ENCODE measurements at places on chromosomes 7 and 10.
A peak's percentile ranks its signal among the peaks of the same experiment; 100 is the strongest.

DNA sequence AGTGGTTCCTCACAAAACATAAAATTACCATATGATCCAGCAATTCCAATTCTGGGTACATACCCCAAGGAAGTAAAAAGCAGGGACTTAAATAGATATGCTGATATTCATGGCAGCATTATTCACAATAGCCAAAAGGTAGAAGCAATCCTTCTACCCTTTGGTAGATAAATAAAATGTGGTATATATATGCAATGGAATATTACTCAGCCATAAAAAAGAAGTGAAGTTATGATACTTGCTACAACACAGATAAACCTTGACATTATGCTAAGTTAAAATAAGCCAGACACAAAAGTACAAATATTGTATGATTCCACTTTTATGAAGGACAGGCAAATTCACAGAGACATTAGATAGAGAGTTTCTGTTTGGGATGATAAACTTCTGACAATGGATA, 13.3 kb downstream of the JMJD1C start:
- DNase-seq: no peak

GRCh38 chr7:126723966-126724544, 528.7 kb downstream of the GRM8 start:
- DNase-seq: no peak

DNA sequence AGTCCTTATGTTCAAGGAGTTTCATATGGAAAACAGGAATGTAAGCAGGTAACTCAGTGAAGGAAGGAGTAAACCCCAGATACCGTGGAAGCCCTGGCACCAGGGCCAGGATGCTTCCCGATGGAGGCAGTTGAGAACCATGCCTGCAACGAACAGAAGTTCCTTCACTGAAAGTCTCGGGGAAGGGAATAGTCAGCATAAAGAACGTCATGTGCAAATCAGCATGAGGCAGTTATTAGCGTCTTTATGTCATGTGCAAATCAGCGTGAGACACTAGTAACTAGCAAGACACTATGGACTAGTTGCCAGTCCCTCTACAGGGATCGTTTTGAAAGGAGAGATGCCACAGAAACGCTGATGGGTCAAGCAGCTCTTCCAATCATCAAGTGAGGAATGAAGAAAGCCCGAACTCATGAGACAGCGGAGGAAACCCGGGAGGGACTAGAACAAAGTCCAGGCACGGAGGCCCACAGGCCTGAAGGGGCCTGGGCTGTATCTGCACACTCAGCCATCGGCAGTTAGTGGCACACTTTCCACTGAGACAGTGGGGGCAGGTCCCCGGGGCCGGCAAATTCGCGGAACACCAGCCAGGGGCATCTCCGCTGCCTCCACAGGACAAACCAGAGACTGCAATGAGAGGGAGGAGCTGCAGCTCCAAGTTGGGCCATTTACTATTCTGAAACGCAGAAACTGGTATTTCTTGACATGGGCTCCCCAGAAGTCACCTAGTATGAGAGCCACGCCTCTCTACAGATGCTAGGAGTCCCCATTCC, 109.6 kb downstream of the SFMBT2 start:
- DNase-seq: no peak

DNA sequence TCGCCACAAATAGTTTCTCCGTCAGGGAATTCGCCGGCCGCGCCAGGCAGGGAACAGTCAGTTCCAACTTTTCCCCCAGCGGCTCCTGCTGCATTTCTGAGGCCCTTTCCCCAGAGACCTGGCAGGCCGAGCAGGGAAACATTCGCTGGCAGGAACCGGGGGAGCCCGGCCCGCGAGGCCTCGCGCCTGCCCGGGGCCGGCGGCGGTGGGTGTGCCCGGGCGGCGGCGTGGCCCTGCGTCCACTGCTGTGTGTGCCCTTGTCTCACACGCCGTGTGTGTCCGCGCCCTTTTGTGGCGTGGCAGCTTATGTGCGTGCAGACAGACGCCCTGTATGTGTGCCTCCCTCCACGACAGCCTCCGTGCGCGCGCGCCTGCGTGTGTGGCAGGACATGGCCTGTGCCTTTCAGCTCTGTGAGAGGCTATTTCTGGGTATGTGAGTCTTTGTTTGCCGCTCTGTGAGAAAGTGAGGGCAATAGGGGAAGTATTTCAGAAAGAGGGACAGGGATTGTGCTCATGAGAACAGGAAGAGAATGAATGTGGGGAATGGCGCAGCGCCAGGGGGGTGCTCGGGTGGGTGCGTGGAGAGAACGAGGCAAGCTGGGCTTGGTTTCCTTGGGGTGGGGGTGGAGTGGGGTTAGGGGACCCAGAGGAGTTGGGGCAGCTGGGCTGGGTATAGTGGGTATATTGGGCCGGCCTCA, 689 bp upstream of the SMARCD3 start:
- peak; percentile 36 for DNase-seq

GRCh38 chr10:52940921-52941320, 168.3 kb upstream of the MBL2 start:
- DNase-seq: no peak

DNA sequence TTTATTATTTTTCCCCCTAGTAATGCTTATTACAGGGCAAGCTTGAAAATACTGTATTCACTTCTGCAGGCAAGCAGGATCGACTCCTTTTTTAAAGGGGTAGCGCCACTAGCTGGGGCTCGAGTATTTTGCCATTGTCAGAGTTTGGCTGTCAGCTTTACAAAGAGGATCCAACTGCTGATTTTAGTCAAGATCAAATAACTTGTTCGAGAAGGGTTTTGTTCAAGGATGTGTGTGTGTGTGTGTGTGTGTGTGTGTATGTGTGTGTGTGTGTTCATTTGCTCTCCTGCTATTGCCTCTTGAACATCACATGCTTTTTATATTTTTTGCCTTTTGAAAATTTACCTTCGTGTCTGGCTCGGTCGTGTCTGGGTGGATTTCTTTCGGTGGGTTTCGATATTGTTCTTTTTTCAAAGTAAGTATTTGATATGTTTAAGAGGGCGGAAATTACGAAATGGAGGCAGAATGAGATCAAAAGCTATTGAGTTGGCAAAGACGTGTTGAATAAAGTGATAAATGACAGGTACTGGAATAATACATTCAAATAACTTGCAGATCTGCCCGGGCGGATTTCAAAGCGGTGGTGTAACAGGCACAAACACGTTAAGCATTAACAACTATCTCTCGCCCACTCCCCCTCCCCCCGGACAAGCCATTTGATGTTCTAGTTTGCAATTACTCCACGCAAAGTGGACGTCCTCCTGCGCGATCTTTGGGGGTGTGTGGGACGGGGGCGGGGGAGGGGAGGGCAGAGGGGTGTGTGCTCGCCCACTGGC, 1.1 kb downstream of the ARID5B start:
- no peak for DNase-seq

DNA sequence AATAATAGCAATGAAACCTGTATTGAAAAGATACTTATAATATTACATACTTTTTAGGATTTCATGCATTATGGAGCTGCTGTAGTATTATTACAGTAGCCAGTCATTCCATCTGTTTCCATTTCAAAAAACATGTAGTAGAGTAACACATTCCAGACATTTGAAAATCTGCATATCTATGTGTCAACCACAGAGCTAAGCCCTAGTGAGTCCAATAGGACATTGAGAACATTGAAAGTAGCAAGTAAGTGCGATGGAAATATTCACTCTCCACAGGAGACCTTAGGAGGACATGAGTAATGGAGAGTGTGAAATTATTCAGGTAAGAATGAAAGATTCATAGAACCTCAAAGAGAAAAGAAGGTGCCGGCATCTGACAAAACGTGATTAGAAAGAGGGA, 15.3 kb downstream of the NSMCE4A start:
- no peak for DNase-seq

GRCh38 chr10:89029785-89030437, 39.3 kb downstream of the FAS start:
- peak; percentile 30 for DNase-seq

DNA sequence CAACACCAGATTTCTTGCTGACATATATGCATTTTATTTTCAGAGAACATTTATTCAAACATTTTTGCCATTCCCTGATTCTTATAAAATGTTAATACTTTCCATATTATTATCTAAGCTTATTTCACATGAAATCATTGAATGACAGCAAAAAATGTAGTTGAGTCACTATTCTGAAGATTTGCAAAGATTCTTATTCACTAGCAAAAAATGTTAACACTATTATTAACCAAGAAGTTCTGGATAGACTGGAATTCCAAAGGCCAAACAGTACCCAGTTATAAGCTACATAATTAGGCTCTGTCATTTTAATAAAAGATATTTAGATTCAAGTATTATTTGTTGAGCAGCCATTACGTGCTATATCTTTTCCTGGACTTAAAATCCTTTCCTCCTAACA, 4.3 kb downstream of the GSTO2 start:
- no peak for DNase-seq

DNA sequence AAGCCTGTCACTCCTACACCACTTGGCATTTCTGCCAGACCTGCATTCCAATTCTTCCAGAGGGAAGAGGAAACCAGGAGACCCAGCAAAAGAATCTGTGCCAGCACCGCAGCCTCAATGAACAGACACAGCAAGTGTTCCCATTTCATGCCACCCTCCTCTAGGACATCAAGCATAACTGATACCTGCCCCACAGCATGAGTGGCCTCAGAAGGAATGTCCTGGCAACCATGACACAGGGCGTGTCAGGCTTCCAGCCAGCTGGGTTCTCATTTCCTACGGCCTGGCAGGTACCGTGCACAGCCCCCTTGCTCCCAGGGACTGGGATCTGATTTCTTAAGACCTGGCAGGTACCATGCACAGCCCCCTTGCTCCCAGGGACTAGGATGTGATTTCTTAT, 7.8 kb downstream of the MAD1L1 start:
- no peak for DNase-seq

- DNase-seq: no peak
Measured at GRCh38 chr10:89744026-89744425, 42.6 kb downstream of the KIF20B start.

- no peak for DNase-seq
Measured at GRCh38 chr7:24732646-24733413, 24.4 kb downstream of the GSDME start.

DNA sequence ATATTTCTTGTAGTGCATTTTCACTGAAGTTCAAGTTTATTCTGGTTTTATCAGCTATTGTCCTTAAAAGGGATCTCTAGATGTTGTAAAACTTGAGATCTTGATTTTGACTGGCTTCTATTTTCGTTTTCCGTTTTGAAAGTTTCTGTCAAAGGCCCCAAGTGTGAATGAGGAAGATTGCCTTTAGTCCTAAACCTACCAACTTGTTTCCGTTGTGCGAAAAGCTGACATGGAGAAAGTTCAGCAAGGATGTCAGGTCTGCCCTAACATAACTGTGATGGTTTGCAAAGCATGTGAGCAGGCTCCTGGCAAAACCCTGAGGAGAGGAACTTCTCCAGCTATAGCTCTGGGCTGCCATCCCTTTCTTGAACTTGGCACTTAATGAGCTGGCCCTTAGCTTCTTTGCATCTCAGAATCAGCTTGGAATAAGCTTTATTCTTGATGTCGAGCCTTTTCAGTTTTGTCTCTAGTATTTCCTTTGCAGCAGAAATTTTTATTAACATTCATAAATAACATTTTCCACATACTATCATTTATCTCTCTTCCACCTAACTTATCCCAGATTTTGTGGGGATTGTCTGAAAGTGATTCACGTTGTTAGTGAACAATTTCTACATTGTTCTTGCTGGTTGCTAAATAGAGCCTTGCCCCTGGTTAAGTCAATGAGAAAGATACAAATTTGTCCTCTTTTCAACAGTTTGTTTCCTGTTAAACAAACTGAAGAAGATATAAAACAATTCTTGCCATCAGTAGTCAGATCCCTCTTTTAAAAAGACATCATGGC, 559.4 kb downstream of the SUGCT start:
- peak; percentile 48 for DNase-seq

DNA sequence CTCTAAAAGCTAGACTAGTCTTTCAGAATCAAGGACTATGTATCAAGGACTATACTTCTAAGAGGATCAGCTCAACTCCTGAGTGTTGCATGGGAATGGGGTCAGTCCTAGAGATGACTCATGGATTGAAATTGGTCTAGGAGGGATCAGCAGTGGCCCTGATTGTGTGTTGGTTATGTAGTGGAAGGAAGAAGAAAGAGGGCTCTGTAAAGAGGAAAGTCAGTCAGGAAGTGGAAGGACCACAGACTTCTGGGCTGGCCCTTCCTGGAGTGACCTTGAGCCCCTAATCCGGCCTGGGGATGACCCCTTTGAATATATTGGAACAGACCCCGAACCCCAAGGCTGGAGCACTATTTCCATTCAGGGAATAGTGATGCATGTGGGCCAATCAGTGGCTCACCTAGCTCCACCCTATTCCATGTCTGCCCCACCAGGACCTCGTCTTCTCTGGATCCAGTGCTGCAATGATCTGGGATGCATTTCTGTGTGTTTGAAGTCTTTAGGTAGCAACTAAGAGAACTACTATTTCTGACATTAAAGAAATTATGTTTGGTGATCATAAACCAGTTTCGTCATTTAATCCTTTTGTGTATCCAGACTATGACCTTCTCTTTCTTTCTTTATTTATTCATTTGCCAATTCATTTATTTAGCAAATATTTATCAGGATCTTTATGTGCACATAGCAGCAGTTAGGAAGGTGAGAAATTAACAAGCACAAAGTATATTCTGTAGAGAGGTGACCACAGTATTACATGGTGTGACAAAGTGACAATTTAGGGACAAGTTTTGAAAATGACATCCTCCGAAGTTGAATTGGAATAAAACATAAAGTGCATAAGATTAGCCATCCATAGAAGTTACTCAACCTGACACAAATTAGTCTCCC, 48.6 kb upstream of the KIF5B start:
- DNase-seq: peak; percentile 56

GRCh38 chr7:83468251-83468739, 180.6 kb downstream of the SEMA3E start:
- DNase-seq: peak; percentile 95

- no peak for DNase-seq
Measured at GRCh38 chr7:133794479-133794878, 332.7 kb upstream of the LRGUK start.

DNA sequence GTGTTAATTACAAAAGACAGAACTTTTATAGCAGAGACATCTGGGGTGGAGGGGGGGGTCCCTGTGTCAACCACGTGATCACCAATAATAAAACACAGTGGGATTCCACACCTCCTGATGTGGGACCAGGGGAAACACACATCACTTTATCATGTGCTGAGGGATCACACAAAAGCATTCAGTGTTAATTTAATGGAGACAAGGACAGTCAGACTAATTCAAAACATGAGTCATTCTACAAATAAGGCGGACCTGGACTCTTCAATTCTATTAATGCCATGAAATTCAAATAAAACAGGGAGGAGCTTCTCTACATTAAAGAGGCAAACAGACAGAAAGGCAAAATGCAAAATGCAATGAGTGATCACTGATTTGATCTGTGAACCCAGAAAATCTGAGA, 67.3 kb upstream of the PFKP start:
- peak; percentile 55 for DNase-seq
